ENCODE measurements at places on chromosomes 13 and 19.
A peak's percentile ranks its signal among the peaks of the same experiment; 100 is the strongest.

GRCh38 chr19:40752257-40752781 lies 1.3 kb downstream of the SNRPA start:
- no peak for DNase-seq

- no peak for DNase-seq
Observed at GRCh38 chr19:47032171-47032811, 12.7 kb downstream of the NPAS1 start.

DNA sequence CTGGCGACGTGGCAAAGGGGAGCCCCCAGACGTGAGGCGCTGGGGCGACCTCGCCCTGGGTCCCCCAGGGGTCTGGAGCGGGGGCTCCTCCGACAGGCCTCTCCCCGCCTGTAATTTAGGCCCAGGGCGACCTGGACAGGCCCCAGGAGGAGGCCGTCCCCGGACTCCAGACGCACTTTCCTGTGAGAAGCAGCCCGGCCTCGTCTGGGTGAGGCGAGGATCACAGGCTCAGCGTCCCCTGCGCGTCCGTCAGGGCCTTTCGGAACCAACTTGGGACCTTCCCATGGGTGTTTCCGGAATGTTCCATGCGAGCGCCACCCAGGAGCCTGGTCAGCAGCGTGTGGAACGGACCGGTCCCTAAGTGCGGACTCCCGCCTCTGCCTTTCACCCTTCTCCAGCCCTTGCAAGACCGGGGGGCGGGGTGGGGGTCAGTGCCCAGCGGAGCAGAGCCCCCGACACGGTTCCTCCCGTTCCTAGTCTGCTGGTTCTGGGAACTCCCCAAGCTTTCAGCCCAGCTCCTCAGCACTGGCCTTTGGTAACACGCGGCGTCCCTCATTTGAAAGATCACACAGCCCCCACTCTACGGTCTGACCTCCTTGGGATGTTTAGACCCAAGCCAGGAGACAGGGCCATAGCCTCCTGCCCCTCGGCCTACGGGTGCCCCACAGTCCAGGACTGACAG lies 1.1 kb upstream of the GRTP1 start:
- DNase-seq, result no peak

DNA sequence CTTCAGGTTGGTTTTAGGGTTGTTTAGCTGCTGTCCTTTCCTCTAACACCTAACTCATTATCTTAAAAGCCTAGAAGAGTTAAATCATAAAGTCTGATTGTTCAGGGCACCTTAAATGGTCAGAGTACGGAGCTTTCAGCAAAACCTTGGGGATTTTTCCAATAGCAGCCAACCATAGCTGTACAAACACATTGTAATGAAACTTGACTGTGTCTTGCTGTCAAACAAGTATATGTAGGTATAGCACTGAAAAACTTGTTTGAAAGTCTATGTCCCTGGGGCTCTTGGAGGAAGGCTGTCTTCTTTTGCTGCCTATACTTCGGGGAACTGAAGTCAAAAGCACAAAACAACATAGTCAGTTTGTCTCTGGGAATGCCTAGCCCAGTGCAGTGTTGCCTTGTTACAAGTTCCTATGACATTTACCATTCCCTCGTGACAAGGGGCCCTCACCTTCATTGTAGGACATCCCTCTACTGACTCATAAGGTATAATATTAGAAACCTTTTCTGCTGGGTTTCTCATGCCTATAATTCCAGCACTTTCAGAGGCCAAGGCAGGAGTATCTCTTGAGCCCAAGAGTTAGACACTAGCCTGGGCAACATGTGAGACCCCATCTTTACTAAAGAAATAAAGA lies 474.5 kb upstream of the NBEA start:
- DNase-seq, result no peak

GRCh38 chr13:95480131-95480545 lies 72.4 kb upstream of the CLDN10 start:
- DNase-seq, result peak; percentile 14

Data from NCI-H226 (cell line).